ENCODE measurements at places on chromosomes 7 and 10.

GRCh38 chr7:123994449-123994848, 38.4 kb downstream of the TMEM229A start:
- DNase-seq, result no peak

GRCh38 chr10:19168584-19168983, 120.0 kb downstream of the MALRD1 start:
- no peak for DNase-seq

DNA sequence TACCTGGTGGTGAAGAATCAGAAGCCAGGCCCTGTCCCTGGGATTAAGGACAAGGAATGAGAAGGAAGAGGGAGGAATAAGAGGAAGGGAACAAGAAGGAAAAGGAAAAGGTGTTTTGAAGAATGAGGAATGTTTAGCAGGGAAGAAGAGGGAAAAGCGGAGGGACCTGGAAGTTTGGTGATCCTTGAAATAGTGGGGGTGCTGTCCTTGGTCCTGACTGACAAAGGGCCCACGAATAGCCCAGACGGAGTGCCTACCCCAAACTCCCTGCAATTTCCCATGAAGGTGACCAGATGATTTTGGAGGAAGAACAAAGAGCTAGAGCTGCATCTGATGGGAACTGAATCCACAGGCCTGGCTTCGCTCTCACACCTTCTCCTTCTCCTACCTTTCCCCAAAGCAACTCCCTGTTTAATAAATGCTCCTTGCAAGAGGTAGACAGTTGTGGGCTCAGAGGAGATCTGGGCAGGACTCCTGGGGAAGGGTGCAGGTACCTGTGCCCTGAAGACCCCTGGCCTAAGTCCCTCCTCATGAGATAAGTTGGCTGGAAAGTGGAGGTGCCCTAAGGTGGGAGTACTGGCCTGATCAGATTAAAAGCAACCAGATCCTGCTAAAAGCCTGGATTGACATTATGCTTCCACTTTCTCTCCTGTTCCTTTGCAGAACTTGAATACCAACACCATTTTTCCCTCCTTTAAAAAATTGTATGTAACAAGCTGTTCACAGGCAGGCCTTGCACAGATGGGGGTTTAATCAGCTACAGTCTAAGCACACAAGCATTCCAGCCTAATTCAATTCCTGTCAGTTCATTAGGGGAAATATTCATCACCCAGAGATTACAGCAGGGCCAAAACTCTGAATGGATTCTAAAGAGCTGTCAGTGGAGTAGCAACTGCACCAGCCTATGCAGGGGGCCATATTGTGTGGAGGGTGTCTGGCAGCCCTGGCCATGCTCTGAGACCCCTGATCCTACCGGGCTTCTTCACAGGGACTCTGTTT, 19.4 kb downstream of the KAZALD1 start:
- no peak for DNase-seq

GRCh38 chr10:12010353-12010752, 32.3 kb downstream of the UPF2 start:
- DNase-seq, result no peak

GRCh38 chr10:78186572-78186971, 152.9 kb downstream of the RPS24 start:
- no peak for DNase-seq

GRCh38 chr10:120262857-120263547, 194.0 kb upstream of the PLPP4 start:
- no peak for DNase-seq

DNA sequence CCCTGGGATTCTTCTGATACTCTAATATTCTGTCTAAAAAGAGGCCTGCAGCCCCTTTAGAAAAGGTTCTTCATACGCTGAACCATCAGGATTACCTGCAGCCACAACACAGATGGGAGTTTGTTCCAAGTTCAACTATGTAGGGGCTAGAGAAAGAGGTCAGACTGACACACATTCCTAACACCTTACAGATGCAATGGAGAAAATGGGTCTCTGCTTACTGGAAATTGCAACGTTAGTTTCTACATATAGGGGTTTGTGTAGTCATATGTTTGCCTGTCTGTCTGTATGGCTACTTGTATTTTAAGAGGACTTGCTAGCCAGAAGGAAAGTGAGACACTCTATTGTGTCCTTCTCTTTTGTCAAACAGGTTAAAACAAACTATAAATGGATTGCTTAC, 618.5 kb downstream of the INHBA start:
- no peak for DNase-seq

GRCh38 chr7:50159154-50159553, 66.1 kb upstream of the ZPBP start:
- no peak for DNase-seq

- DNase-seq, result no peak
Observed at GRCh38 chr10:4395731-4396130, 430.3 kb upstream of the AKR1E2 start.

DNA sequence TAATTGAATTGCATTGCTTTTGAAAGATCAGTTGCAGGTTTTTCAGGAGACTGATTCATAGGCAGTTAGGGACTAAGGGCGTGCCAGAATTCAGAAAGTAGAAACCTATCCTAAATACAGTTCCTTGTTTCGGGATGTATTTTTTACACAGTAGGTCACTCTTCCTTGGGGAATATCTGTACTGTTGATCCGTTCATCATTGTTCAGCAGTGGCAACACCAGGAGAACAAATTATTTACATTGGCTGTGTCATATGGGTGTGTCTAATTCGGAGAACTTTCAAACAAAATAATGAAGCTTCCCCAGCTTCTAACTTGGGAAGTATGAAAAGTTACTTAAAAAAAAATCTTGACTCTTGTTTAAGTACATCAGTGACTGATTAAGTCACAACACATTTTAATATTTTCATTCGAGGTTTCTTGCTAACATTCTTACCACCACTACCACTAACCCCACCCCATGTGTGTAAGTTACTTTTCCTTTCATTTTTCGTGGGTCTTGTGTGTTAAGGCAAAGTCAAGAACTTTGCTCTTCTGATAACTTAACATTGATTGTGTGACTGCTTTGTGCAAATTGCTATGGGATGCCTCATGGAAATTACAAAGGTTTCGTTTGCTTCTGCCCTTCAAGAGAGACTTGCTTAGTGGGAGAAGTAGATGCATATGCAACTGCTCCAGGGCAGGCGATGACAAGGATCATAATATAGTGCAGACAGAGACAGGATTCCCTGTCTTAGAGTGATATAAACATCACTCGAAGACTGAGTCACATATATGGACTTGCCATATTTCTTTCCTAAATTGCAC, 43.8 kb upstream of the RPA3 start:
- DNase-seq, result peak; percentile 33

DNA sequence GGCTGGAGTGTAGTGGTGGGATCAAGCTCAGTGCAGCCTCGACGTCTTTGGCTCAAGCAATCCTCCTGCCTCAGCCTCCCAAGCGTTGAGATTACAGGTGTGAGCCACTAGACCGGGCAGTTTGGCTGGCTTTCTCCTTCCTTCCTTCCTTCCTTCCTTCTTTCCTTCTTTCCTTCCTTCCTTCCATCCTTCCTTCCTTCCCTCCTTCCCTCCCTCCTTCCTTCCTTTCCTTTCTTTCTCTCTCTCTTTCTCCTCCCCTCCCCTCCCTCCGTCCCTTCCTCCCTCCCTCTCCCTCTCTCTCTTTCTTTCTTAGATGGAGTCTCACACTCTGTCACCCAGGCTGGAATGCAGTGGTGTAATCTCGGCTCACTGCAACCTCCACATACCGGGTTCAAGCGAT, 7.6 kb upstream of the VPS37D start:
- DNase-seq, result no peak

DNA sequence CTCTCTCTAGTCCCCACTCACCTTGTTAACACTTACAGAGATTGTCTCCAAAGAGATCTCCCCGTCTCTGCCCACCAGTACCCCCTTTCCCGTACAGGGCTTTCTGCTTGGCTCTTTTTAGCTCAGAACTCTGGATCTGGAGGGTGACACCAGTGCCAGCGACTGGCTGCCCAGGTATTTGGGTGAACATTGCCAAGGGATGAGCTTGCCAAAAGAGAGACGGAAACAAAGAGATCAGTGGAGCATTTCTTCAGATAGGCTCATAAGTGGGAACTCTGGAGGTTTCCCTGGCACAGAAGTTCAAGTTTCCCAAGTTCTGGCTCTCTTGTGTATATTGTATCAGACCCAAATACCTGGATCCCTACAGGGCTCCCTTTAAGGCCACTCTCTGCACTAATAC, 30.0 kb downstream of the STRIP2 start:
- DNase-seq, result no peak

GRCh38 chr7:112665709-112666108, 124.5 kb downstream of the TMEM168 start:
- DNase-seq, result no peak

- DNase-seq, result no peak
Observed at GRCh38 chr10:3528271-3528670, 256.7 kb downstream of the KLF6 start.

GRCh38 chr10:129968020-129968852, 4.2 kb upstream of the EBF3 start:
- no peak for DNase-seq

GRCh38 chr10:64101606-64102263, 580.5 kb downstream of the REEP3 start:
- DNase-seq, result no peak

DNA sequence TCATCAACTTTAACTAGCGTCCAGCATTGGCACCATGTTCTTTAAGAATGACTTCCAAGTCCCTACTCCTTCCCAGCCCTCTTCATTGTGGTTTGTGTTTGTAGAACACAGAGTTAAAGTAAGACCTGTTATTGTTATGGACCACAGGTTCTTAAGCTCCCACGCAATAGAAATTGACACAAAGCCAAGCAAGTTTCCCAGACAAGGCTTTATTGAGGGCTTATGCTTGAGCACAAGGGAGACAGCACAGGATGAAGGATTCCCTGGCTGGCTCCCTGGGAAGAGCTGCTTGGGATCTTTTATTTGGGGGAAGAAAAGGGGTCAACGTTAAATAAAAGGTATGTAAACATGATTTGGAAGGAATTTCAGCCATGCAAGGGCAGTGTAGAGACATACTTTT, 44.3 kb upstream of the PRKCQ start:
- no peak for DNase-seq

DNA sequence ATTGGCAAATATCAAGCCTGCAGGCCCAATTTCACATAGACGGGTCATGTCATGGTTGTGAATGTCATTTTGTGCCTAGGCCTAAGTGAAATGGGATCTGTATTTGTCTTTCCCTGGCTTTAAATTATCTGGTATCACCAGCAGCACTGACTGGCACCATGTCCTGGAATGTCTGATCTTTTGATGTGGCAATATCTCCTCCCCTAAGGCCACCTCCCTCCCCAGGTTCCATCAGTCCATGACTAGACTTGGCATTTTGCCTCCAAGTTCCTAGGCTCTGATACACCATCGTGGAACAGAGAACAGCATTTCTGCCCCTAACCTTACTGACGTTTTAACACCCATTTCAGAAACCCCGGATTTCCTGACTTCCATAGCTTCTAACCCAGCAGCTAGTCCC, 513.9 kb downstream of the GALNT17 start:
- no peak for DNase-seq

DNA sequence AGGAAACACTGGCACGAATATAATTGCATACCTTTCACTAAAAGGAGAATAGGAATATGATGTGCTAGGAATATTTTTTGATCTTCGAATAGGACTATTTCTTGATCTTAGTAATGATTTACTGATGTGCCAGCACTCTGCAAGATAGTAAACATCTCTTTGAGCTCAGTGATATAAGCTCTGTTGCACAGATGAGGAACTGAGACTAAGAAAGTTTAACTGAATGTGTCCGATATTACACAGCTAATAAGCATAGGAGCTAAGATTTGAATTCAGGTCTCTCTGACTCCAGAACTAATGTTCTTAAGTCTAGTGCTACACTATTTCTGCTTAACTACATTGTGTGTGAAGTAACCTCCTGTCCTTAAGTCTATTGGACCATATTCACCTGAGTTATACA, 98.4 kb upstream of the PTPRZ1 start:
- no peak for DNase-seq

DNA sequence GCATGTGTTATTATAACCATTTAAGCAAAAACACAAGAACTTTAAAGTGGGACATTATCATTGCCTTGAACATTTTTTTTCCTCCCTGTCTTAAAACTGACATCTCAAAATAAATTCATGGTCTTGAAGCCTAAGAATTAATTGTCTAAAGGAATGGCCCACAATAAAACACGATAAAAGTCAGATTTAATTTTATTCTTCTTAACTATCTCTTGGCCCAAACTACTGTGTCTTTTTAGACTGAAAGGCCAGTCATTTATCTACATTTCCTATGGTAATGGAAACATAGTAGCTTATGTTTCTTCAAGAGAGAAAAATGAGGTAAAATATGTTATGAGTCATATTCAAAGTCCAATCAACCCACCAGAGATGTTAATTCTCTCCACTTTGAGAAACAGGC, 24.4 kb upstream of the ETV1 start:
- no peak for DNase-seq

DNA sequence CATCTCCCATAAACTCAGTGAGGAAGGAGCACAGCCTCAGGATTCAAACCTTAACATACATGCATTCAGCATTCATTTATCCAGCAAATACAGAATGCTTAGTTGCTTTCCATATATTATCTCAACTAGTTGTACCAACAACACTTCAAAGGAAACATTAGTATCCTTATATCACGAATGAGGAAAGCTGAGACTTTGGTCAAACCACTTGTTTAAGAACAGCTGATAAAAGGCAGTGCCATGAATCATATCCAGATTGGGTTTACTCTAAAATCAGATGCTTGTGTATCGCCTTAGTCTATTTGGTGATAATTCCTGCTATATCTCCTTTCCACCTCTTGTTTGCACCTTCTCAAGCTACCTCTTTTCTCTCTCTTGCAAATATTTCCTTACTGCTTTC, 1.9 kb upstream of the CPED1 start:
- no peak for DNase-seq

DNA sequence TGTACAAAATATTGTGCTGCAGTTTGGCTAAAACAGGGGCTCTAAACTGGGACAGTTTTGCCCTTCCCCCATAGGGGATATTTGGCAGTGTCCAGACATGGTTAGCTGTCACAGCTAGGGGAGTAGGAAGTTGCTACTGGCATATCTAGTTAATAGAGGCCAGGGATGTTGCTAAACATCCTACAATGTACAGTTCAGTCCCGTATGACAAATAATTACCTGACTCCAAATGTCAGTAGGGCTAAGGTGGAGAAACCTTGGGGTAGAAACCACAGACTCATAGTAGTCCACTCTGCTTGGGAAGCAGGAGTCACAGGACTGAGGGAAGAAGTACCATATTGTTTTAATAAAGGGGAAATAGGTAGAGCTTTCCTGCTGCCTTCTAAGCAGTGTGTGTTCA, 39.8 kb downstream of the WBP1L start:
- no peak for DNase-seq

All from BE2C (cell line).